Stimulated activated naive B cell treated with anti-CD40 and anti-IgM and Interleukin-4, amounts not matched to agents 10 μg/mL and 1 μg/mL and 100 μg/mL, for 72 hours (primary cell): ENCODE measurements at places on chromosomes 7 and 10.

DNA sequence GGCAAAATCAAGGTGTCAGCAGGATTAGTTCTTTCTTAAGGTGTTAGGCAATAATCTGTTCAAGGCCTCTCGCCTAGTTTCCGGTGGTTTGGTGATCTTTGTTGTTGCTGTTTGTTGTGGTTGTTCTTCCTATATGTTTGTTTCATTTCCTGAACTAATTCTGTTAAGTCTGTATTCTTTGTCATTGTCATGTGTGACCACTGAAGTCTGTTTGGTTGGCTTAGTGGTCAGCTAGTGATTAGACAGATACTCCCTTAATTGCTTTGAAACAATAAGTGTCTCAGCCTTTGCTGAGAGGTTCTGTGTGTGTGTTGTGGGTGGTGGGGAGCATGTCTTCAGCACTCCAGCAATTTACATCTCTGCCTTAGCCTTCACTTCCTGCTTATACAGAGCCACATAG is 46.0 kb downstream of the ABCC2 start:
- no peak for DNase-seq

GRCh38 chr10:13795653-13796555 is 209.1 kb downstream of the PRPF18 start:
- no peak for DNase-seq

- no peak for DNase-seq
Measured at GRCh38 chr7:94245500-94245899, 149.2 kb upstream of the COL1A2 start.

- no peak for DNase-seq
Measured at GRCh38 chr10:35299016-35299415, 37.3 kb upstream of the CCNY start.

DNA sequence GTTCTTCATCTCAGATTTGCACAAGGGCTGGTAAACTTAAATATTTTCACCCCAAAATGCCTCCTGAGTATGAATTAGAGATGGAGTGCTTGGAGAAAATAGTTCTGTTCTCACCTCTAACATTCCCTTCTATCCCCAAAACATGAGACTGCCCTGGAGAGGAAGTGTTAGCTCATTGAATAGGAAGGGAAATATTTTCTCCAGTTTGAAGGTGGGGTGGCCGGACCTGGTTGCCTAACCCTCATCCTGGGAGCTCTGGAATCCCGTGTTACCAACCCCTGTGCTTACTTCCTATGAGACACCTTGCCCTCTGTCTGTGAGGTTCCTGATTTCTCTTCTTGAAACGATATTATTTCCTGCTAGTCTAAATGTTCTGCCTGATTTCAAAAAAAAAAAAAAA is 779 bp downstream of the IFIT2 start:
- DNase-seq = no peak

- DNase-seq = no peak
Measured at GRCh38 chr7:135321556-135321955, 87.9 kb downstream of the STRA8 start.

- no peak for DNase-seq
Measured at GRCh38 chr7:99990460-99990852, 14.6 kb upstream of the AZGP1 start.

- DNase-seq = no peak
Measured at GRCh38 chr7:12761111-12761510, 73.7 kb downstream of the ARL4A start.

DNA sequence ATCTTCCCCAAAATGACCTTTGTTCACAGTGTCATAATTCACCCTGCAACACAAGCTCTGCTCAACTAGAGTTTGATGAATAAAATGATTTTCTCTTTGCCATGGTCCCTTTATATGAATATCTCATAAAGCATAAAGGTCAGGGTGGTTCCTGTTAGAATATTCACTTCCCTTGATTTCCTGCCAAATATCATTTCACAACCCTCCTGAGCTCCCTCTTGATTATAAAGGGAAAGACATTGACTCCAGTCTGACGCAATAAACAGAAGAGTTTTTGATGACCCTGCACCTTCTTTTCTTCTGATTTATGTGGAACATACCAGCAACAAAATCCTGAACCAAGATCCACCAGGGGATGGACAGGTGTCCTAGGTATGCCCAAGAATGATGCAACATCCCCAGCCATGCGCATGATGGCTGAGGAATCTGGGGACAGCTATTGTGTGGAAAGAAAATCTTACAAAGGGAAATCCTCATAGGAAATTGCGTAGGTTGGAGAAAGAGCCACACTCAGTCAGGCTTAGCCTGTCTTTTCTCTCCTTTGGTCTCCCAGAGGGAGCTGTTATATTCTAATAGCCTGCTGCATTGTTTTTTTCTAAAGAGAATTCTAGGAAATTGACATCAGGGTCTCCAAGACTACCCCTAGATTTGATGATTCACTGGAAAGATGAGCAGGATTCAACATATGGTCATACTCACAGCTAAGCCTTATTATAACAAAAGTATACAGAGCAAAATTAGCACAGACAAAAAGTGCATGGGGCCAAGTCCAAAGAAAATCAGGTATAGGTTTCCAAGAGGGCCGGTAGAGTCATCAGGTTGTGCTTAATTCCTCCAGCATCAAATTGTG is 18.8 kb downstream of the IFIT3 start:
- no peak for DNase-seq

GRCh38 chr7:107943018-107943417 is 52.0 kb downstream of the DLD start:
- DNase-seq = no peak

DNA sequence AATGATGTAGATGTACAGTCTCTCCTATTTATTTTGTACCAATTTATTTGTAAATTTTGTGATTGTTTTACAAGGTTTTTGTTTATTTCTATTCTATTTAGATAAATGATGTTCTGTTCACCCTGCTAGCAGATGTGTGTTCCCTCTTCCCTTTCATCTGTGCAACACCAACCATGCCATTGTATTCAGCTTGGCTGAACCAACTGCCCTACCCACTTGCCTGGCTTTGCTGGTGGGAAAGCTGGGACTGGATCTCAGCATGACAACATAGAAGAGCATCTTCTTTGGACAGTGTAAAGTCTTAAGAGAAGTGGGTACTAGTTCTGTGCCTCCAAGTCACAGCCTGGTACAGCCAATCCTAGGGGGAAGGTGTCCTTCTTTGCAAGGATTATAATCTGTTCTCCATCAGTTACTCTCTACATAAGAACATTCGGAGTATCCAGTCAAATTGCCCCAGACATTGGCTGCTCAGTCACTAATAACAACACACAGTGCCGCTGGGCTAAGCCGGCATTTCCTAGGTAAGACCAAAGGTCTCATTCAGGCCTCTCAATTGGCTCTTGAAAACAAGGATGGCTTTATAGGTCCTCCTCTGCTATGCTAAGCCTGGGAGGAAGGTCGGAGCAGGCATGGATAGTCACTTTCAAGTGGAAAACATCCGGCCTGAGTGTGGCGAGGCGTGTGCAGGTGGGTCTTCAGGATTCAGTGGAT is 109.7 kb downstream of the NT5C2 start:
- DNase-seq = no peak
